ENCODE measurements at places on chromosomes 16 and 17. TPM values are rescaled to one million over a fixed set of nuclear protein-coding genes. Genes with fewer than 3 reads are reported as not detected.

SLC13A2 gene
- not detected for total RNA-seq

EVPL gene
- 0.62 TPM for total RNA-seq

GRCh38 chr16:27317320-27317719 lies 3.5 kb downstream of the IL4R start:
- DNase-seq, result no peak

DNA sequence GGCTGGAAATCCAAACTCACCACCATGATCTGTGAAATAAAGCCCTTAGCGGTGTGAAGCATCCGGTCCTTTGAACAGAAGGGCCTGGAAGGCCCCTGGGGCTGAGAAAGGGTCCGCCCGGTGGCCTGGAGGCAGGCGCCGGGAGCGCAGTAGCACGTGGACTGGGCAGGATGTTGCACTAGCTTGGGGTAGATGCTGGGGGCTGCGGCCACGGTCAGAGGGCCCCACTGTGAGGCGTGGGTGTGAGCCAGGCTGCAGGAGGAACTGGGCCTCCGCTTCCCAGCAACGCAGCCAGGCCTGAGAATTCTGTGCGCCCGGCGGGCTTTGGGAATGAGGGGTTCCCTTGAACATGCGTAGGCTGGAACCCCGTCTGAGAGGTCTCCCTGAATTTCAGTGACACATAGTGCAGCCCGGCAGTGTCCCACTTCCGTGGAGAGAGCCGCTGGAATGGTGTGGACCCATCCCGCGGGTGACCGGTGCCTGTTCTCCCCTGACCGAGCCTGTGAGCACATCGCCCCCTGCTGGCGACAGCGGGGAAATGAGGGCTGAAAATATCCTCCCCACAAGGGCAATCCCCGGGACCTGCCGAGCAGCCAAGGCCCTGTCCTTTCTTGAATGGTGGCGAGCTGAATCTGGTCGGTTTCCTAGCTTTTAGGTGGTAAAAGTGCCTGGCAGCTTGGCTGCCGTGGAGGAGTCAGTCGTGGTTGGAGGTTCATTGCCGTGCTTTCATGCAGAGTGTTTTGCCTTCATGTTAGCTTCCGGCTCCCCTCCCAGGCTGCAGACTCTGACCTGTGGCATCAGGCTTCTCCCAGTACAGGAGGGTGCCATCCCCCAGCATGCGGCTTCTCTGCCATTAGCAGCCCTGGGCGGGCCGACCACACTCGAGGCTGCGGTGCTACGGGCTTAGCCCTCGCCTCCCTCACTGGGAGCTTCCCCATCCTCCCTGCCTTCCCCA lies 43.8 kb downstream of the DNAJA2 start:
- peak; percentile 84 for DNase-seq

- DNase-seq, result no peak
Observed at GRCh38 chr16:58377932-58378331, 14.3 kb upstream of the GINS3 start.

DNA sequence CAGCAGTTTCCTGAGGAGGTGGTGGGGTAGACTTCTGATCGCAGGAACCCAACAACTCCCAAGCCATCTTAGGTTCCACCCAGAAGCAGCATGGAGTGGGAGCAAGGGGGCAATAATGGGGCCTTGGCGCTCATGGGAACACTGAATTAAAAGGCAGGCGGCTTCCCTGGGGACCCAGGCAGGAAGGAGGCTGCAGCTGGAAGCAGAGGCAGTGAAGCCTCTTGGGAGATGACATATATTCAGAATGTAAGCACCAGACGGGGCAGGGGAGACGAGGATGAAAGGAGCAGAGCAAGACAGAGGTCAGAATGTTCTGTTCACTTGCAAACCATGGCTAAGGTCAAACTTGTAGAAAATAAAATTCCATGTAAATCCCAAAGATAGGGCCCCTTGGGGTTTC lies 2.9 kb downstream of the HIGD1B start:
- no peak for DNase-seq

- DNase-seq, result peak; percentile 76
Observed at GRCh38 chr17:49497148-49498028, 2.3 kb downstream of the NGFR start.

DNA sequence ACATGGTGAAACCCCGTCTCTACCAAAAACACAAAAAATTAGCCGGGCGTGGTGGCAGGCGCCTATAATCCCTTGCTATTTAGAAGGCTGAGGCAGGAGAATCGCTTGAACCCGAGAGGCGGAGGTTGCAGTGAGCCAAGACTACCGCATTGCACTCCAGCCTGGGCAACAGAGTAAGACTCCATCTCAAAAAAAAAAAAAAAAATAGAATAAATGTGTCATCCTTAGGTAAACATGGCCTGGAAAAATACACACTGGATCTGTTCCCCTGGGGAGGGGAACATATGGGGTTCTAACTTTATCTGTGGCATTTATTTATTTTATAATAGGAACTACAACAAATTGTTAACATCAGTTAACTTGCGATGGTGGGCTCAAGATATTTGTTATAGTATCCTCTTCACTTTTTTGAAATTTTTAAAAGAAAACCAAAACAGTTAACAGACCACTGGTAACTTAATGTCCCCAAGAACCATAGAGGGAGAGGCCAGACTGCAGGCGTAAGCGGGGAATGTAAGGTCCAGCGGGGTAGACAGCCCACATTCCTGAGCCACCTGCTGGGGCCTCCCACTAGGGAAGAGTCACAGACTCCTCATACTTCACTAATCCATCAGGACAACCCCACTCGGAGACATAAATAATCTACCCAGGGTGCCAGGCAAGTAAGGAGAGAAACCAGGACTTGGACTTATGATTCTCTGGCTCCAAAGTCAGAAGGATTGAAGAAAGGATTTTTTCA lies 12.5 kb upstream of the TXNDC11 start:
- DNase-seq, result no peak

- DNase-seq, result no peak
Observed at GRCh38 chr16:31335431-31335830, 19.5 kb upstream of the ITGAX start.

DNA sequence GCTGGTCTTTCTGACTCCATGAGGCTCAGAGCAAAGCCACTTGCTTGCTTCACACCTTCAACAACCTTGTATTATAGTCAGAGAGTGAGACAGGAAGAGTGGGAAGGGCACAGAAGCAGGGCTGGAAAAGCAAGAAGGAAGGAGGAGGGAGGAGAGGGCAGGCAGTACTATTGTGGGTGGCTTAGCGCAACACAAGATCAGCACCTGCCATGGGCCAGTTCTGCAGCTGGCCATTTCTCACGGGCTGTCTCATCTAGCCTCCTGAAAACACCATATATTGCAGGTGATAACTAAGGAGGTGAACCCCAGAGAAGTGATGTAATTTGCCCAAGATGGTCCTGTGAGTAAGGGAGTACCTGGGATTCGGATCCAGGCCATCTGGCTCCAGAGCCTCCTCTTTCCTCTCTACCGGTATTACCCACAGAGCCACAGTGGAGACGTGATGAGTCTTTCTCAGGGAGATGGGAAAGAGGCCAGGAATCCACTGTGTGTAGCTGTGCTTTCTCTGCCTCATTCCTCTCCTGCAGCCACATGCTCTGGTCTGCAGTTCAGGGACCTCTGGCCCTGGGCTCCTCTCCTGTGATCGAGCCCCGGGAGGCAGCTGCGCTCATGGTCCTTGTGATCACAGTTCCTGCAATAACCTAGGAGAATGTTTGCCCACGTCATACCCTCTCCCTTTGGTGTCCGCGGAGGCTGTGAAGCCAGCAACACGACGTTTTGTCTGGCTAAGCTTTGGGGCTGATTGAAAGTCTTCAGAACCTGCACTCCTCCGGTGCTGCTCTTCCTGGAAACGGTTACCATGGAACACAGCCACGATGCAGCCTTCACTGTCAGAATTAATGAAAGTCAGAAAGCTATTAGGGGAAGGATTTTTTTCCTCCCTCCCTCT lies 178.1 kb upstream of the CCL2 start:
- DNase-seq, result no peak

DNA sequence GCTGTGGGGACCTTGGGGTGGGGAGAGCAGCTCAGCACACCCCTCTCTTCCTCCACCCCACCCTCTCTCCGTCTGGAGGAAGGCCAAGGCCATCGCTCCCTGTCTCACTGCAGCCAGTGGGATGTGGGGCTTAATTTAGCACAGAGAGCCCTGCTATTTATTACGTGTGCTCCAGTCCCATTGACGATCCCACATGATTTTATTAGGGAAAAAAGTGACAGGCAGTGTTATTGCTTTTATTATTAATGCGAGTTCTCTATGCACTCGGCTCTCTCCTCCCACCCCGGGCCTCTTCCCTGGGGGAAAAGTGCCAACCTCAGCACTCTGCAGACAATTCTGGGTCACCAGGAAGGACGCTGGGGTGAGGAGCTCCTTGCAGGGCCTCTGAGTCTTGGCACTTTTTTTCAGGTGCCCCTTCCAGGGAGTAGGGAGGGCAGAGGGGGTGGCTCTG lies 57.3 kb downstream of the MGAT5B start:
- no peak for DNase-seq

DNA sequence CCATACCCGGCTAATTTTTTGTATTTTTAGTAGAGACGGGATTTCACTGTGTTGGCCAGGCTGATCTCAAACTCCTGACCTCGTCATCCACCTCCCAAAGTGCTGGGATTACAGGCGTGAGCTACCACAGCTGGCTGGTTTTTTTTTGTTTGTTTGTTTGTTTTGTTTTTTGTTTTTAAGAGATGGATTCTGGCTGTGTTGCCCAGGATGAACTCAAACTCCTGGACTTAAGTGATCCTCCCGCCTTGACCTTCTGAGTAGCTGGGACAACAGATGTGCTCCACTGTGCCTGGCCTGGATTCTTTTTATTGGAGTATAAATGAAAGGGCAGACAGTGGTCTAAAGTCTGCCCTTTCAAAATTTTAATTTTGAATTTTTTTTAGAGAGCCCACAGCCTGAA lies 44.7 kb downstream of the FOXK2 start:
- no peak for DNase-seq
